ENCODE measurements at places on chromosomes 11 and 22. TPM values are rescaled to one million over a fixed set of nuclear protein-coding genes. Genes with fewer than 3 reads are reported as not detected.

Gene ANGPTL5
- not detected for total RNA-seq

- no peak overlapping the region for H3K27ac ChIP-seq
- no peaks in the 10 kb centered on the region for H3K27me3 ChIP-seq
- no peak for DNase-seq
- H3K4me1 ChIP-seq = peaks cover 48% of the 10 kb centered on the region
Measured at GRCh38 chr11:48077251-48077650, 96.9 kb downstream of the PTPRJ start.

DNA sequence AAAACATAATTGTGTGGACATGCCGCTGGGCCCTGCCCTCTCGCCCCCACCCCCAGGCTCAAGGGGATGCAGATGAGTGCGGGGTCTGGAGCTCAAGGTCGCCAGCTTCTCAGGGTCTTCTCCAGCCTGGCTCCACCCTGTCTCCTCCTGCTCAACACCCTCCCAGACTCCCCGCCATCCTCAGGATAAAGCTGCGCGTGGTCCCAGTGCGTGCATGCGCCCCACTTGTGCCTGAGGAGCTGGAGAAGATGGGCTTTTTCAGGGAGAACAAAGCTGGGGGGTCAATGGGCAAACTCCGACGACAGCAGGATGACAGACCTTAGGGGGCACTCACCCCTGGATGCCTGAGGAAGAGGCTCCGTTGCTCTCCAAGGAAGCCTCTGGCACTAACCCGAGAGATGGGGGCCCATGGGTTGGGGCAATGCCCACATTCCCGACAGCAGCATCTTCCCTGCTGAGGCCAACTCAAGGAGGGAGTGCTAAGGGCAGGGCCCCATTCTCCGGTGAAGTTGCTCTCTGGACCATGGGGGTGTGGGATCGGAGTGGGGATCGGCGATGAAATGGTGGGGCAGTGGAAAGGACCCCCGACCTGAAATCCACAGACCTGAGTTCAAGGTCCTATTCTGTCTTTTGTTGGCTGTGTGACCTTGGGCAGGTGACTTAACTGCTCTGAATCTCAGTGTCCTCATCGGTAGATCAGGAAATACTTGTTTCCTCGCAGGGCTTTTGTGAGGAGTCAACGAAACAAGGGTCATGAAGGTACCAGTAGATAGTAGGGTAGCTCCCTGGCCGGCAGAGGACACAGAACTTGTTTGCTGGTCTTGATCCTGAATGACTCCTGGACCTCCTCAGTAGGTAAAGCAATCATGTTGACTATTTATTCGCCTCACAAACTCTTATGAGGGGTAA lies 47.7 kb downstream of the WNT11 start:
- H3K27ac ChIP-seq = no peak overlapping the region
- H3K4me1 ChIP-seq = peaks cover under 1% of the 10 kb centered on the region
- DNase-seq = no peak
- no peak overlapping the region for H3K4me3 ChIP-seq
- no peaks in the 10 kb centered on the region for H3K36me3 ChIP-seq

- H3K27ac ChIP-seq = no peak overlapping the region
- DNase-seq = peak; percentile 61
Measured at GRCh38 chr11:94623120-94623735, 56.1 kb downstream of the PIWIL4 start.

Gene BRD1
- total RNA-seq = 42.3 TPM

Gene C11orf21
- 16.6 TPM for total RNA-seq

Gene RCOR2
- 0.96 TPM for total RNA-seq
